Activated gamma-delta T cell treated with anti-CD3 and anti-CD28 coated beads, Interleukin-2, amount 50 U/mL, for 16 hours (primary cell): ENCODE measurements at places on chromosomes 12 and 14.

DNA sequence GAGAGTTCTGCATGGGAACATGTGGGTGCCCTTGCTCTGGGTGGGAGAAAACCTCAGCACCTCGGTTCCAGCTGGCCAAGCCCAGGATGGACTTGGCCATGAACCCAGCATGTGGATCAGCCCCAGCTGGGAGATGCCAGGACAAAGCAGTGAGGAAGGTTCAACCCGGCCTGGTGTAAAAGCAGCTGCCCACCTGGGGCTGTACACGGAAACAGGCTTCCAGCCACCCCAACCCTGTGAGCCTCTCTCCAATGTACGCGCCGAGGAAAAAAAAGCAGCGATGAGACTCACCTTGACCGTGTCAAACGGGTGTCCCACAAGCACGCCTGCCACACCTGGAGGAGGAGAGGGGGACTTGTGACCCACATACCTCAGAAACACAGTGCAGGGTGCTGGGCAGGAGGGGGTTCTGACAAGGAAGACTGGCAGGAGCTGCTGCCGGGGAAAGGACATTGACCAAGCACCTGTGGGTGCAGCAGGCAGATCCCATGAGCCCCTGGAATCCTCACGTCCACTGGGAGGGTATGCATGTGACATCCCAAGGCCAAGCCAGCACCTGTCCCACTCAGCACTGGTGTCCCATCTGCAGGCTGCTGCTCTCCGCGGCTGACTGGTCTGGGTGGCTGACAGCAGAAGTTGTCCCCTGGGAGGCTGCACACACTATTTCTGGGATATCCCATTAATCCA, 7.5 kb downstream of the SLC25A29 start:
- DNase-seq = no peak

DNA sequence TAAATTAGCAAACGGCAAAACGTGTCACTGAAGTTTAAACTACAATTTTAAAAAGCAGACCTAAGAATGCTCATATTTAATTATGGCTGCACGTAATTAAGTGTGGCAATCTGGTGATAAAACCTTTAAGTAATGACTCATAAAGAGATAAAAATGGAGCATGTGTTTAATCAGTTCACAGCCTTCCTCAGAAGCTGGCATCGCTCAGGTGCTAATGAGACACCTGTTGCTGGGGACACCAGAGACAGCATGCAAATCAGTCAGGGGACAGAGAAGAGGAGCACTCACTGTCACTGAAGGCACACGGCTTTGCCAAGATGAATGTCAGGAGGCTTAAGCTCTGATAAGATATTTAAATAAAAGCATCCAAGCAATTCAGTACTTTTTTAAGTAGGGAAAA, 840.3 kb downstream of the GALC start:
- DNase-seq = no peak

- no peak for DNase-seq
Observed at GRCh38 chr14:32978691-32979255, 40.1 kb downstream of the NPAS3 start.

DNA sequence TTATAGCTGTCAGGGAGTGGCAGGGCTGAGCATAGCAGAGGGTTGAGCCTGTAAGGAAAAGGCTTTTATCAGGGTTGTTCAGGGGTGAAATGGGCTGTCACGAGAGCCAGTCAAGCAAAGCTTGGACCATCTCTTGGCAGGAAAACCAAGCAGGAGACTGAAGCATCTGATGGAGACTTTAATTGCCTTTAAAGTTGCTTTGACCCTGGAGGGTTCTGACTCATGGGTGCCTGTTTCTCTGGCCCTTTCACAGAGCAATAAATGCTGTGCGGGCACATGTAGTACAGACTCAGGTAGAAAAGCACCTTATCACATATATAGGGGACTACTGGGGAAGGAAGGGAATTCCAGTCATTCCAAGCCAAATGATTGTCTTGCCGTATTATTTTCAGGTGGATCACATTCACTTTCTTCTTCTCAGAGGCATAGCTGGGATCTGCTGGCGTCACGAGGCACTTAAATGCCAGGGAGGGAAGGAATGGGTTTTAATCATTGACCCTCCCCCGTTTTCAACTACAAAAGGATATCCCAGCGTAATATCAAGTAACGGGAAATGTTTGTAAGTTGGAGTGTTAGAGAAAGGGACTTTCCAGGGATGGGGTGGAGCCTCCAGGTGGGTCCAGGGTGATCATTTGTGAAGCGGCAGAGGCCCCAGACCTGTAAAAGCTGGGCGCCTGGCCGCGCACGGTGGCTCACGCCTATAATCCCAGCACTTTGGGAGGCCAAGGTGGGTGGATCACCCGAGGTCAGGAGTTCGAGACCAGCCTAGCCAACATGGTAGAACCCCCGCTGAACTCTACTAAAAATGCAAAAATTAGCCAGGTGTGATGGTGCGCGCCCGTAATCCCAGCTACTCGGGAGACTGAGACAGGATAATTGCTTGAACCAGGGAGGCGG, 34.9 kb downstream of the PLEKHD1 start:
- no peak for DNase-seq

DNA sequence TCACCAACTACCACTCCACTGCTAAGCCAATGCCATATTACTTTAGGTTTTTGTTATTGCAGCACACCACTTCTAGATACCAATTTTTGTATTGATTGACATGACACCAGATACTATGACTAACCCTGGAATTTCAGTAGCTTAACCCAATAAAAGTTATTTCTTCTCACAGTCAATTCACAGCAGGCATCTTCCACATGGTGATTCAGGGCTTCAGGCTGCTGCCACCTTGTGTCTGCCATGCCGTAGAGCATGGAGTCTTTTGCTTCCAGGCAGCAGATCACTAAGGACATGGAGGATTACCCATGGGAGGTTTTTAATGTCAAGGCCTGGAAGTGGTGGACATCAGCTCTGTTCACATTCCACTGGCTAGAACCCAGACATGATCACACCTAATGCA, 56.4 kb upstream of the LTA4H start:
- no peak for DNase-seq

DNA sequence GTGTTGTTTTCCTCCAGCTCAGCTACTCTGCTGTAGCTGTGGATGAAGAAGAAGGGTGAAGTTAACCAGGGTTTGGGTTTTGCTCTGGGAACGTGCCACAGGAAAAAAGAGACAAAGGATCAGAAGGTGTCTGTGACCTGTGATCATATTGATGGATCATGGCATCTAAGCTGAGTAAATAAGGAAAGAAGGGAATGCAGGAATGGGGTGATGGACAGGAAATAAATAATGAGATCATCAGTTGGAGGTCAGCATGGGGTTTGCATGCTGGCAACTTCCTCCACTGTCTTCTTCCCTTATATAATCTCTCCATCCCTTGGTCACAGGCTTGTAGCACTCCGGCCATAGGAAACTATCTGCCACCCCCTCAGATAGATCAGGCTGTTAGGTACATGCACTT, 430.3 kb upstream of the PDE3A start:
- DNase-seq = no peak

DNA sequence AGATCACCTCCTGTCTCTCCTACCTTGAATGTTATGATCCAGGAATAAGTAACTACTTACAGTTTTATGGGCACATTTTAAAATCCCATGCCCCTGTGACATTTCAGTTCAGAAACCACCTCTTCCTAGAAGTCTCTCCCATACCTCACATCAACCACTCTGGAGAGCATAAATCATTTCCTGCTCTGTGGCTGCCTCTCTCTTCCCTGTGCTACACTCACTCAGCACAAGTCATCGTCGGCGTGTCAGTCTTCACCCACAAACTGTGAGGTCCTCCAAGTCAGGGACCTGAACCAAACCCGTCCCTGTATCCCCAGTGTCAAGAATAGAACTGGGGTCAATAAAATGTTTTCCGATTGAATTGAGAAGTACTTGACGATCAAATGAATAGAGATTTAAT, 863.3 kb downstream of the BCL11B start:
- no peak for DNase-seq

DNA sequence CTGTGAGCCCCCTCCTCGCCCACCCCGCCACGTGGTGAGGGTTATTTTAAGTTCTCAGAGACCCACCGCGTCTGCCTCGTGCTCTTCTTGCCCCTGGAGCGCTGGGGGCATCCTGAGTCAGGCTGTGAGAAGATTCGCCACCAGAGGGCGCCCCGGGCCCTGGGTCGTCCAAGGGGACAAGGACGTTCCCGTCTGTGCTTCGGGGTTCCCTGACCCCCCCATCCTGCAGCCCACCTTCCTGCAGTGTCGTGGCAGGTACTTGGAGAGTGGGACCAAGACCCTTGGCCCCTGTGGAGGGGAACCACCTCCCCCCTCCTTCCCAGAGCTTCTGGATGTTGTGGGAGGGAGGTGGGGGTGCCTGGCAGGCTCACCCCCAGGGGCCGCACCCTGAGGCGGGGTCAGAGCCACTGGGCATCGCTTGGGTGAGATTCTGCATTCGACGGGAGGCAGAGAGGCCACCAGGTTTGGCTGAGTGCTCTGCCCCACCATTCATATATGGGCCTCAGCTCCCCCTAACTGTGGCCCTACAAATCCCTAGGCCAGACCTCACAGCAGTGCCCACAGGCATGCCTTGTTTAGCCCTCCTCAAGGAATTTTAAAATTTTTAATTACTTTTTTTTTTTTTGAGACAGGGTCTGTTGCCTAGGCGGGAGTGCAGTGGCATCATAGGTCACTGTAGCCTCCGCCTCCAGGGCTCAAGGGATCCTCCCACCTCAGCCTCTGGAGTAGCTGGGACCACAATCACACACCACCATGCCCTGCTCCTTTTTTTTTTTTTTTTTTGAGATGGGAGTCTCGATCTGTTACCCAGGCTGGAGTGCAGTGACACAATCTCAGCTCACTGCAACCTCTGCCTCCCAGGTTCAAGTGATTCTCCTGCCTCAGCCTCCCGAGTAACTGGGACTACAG, 17.0 kb downstream of the RHOF start:
- peak; percentile 90 for DNase-seq

GRCh38 chr14:51681411-51681810, 29.7 kb downstream of the FRMD6 start:
- DNase-seq = no peak

DNA sequence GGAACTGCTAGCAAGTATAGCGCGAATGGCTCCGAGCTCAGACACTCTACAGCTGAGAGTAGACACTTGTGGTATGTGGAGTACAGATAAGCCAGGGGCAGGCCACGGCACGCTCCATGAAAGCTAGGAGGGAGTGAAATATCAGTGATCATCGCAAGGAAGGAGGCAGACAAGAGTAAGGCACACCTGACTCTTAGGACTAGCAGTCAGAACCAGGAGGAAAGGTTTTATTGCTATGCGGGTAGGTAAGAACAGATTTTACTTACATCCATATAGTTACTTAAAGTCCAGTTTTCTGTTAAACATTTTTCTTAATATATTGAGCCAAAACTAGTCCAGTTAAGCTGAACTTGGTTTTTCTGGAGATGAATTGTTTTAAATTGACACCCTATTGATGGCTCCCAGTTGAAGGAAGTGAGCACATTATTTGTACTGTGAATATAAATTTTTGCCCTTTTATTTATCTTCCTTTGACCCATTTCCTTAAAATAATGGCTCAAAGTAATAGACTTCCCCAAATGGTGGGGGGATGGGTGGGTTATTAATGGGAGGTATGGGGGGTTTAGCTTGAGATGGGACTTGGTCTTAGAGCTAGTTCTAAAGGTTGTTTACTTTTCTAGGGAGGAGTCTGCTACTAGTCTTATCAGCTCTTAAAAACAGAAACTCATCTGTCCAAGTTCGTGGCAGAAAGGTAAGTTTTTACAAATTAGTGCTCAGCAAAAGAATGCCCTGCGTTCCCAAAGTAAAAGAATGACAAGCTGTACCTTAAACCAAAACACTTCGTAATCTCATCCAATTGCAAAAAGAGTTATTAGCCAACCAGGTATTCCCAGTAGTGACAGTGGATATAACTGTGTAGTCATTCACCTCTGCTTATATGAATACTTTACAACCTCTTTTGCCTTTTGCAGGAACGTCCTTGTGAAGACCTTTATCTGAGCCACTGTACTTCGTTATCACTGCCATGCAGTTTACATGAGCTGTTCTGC, 5.8 kb downstream of the HNRNPA1 start:
- no peak for DNase-seq

GRCh38 chr12:27244689-27245488, 803 bp downstream of the STK38L start:
- DNase-seq = no peak

GRCh38 chr12:30830751-30831150, 76.0 kb upstream of the CAPRIN2 start:
- no peak for DNase-seq

DNA sequence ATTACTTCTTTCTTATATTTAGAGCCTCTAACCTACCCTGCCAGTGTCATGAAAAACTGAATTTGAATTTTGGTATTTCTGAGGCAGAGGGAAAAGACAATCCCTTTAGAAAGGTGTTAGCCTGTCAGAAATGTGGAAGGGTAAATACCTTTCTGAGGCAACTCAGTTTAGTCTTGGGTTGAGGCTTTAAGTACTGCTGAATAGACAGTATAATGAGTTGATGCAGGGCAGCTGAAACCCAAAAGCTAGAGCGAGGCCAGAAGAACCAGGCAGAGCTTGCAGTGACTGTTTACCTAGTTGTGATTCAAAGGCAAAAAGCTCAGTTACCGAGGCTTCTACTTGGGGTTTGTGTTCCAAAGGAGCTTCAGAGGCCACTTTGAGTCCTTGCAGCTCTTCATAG, 18.7 kb downstream of the ZC2HC1C start:
- DNase-seq = no peak

DNA sequence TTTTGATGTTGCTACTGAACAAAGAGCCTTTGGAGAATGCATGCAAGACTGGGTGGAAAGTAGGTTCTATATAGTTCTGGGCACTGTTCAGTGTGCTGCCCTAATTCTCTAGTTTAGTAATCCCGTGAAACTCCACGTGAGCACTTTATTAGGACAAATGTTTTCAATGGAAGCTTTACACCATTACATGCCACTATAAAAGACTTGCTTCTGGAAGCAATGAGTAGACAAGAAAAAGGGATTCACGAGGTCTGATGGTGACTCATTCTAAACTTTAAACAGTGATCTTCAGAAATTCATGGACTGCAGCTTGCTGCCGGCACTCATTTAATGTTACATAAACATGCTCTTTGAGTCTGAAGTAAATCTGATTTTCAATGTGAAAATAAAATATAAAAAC, 22.3 kb downstream of the ATG14 start:
- no peak for DNase-seq

- no peak for DNase-seq
Observed at GRCh38 chr12:88893801-88894200, 313.5 kb upstream of the KITLG start.

GRCh38 chr12:131853832-131854797, 25.9 kb downstream of the MMP17 start:
- no peak for DNase-seq

GRCh38 chr12:127455347-127456265, 811.4 kb upstream of the TMEM132C start:
- DNase-seq = no peak

GRCh38 chr14:100588671-100589070, 1.5 kb upstream of the BEGAIN start:
- DNase-seq = no peak

DNA sequence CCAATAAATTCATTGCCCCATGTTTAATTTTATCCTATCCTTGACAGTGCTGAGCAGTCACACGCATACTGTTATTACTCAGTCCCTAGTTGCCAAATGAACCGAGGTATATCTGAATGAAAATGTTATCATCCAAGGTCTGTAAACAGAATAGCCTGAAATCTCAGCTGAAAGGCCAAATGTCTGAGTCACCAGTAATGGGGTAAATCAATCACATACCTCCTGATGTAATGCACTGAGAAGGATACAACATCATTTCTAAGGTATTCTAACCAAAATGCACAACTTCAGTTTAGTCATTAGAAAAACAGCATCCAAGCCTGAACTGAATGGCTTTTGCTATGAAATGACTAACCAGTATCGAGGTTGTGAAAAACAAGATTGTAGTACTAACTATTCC, 228.6 kb downstream of the DPF3 start:
- DNase-seq = no peak
